ENCODE measurements at places on chromosomes 12 and 14.

DNA sequence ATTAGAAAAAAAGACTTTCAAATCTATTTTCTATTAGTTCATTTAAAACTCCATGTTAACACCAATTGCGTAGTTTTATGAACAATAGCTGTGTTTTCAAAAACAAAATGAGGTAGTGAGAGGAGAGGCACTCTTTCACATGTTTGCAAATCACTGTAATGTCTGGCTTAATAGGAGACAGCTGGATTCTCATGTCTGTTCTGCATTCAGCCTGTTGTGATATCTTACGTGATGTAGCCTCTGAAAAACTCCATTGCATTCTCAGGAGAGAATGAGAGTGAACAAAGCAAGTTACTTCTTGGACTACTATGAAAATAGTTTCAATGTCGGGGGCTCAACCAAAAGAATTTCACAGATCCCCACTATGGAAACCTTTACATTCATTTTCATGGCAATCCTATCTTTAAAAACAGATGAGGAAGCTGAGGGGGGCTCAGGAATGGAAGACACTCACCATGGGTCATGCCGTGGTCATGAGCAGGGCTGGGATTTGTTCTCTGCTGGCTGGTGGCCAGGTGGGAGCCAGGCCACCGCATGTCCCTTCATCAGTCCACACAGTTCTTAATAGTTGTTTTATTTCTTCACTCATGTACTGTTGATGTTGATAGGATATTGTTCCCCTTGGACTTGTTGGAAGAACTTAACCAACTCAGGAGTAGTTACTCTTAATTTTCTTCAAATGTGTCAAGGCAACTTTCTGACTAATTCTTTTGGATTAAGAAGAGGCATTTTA, 346.2 kb upstream of the FAR2 start:
- no peak for DNase-seq

- no peak for DNase-seq
These were observed 4.1 kb downstream of the RAP1B start for GRCh38 chr12:68614769-68615168.

DNA sequence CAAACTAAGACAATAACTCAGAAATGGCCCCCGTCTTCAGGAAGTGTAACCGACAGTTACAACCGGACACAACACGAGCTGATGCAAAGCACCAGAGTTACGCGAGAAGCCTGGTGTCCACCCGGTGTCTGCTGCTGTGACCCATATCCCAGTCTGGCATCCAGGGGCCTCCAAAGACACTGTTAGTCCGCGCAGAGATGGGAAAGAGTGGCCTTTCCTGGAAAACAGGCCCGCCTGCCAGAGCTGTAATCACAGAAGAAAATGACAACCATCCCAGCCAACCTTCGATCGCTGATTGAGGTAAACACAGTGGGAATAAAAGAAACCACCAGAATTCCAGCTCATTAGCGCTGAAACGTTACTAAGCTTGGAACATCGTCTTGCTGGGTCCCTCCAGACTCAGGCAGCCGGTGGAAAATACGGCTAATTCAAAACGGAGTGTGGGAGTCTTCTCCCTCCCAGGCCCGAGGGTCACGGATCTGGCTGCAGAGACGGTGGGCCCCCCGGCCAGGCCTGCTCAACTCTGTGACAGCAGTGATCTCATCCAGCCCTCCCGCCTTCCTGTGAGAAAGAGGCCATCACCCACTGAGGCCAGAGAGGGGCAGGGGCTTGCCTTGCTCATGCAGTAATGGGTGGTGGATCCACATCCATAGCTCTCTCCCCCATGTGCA, 273.9 kb upstream of the RTL1 start:
- no peak for DNase-seq

GRCh38 chr12:72349491-72349890, 77.3 kb downstream of the TRHDE start:
- DNase-seq = no peak

GRCh38 chr14:32453857-32454810, 125.0 kb downstream of the AKAP6 start:
- no peak for DNase-seq

DNA sequence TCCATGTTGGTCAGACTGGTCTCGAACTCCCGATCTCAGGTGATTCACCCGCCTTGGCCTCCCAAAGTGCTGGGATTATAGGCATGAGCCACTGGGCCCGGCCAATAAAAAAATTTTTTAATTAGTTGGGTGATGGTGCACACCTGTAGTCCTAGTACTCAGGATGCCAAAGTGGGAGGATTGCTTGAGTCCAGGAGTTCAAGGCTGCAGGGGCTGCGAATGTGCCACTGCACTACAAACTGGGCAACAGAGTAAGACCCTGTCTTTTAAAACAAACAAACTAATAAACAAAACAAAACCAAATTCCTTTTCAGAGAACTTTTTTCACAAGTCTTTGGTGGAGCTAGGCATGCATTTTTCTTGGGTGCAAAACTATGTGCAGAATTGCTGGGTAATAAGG, 10.1 kb upstream of the SPSB2 start:
- DNase-seq = no peak

- no peak for DNase-seq
These were observed 112.9 kb downstream of the CCDC91 start for GRCh38 chr12:28303192-28303591.

GRCh38 chr12:51934080-51934479, 17.4 kb upstream of the ACVR1B start:
- DNase-seq = no peak
